NCI-H510A treated with DMSO at 0.1 percent for 48 hours (cell line): ENCODE measurements at places on chromosomes 6 and 20.
A peak's percentile ranks its signal among the peaks of the same experiment; 100 is the strongest.

- DNase-seq, result no peak
Observed at GRCh38 chr6:3829285-3829684, 19.9 kb upstream of the FAM50B start.

GRCh38 chr6:106748547-106749207 lies 119.3 kb downstream of the QRSL1 start:
- DNase-seq, result peak; percentile 23

GRCh38 chr6:160990847-160991405 lies 643 bp upstream of the MAP3K4 start:
- DNase-seq, result no peak

DNA sequence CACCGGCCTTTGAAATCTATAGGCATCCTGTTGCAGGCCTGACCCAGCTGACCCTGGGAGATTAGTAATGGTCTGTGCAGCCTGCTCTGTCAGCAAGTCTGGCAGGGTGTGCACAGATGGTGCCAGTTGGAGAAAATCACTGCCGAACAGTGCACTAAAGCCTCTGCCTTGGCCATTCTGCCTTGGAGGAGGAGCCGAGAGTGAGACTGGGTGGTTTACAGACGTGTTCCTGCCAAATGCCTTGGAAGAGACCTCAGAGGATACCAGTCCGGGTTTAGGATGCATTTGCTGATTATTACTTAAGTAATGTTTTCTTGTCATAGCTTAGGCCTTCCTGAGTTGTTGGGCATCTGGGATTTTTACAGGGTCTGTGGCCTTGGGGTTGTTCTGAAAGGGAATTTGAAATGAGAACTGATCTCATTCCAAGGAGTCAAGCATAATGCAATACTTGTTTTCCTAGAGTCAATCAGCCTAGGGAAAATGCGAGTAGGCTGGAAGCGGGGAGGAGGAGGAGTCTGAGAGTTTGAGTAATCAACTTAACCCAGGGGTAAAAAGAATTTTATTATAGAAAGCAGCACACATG lies 292.1 kb downstream of the SOX4 start:
- no peak for DNase-seq

GRCh38 chr20:58690396-58691135 lies 2.0 kb upstream of the NPEPL1 start:
- no peak for DNase-seq

DNA sequence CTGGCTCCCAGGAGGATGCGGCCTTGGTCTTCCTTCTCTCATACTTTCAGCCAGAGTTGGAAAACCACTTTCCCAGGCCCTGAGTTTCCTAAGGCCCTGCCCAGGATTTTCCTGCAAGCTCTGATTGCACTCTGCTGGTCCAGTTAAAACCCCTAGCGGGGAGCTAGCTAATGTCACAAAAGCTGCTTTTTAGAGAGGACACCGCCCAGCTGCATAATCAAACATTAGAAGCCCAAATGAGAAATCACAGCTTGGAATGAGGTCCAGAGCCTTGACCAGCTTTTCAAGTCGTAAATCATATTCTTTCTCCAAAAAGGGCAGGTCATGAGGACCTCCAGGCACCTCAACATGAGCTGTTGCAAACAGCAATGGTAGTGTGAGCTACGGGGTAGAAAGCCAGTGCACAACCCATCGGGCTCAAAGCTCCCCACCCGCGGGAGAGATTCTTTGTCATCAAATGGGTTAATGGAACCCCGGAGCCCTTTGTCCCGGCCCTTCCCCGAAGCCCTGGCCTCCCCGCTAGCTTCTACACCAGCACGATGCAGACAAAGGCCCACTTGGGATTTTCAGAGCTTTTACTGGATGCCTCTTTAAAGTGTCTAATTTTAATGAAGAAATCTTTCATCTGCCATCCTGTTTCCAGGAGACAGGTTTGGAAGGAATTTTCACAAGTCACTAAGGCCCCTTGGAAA lies 134.0 kb downstream of the SCML4 start:
- no peak for DNase-seq
